ENCODE measurements at places on chromosomes 1 and 21.
A peak's percentile ranks its signal among the peaks of the same experiment; 100 is the strongest.

DNA sequence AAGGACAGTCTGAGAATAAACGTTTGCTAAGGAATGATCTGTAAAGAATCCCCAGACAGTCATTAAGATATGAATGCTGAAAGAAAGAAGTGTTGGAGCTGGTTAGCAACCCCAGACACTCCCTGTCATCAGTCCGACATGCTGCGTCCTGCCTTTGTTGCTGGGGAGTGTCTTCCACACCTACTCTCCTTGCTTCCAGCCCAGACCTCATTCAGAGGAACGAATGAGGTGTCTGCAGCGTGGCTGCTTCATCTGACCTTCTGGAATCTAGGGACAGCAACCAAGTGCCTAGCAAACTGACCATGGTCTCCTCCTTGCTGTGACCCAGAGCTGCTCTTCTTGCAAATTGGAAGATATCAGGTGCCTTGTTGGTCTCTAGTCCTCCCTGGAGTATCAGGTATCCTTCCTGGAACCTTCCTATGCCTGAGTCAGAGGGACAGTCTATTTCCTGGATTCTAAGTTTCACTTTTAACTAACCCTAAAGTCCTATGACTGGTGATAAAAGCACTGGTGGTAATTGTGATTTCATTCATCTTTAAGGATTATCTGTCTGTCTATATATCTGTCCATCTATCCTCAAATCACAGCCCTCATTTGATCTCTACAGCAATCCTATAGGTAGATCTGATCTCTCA lies 45.3 kb downstream of the NFASC start:
- no peak for DNase-seq

DNA sequence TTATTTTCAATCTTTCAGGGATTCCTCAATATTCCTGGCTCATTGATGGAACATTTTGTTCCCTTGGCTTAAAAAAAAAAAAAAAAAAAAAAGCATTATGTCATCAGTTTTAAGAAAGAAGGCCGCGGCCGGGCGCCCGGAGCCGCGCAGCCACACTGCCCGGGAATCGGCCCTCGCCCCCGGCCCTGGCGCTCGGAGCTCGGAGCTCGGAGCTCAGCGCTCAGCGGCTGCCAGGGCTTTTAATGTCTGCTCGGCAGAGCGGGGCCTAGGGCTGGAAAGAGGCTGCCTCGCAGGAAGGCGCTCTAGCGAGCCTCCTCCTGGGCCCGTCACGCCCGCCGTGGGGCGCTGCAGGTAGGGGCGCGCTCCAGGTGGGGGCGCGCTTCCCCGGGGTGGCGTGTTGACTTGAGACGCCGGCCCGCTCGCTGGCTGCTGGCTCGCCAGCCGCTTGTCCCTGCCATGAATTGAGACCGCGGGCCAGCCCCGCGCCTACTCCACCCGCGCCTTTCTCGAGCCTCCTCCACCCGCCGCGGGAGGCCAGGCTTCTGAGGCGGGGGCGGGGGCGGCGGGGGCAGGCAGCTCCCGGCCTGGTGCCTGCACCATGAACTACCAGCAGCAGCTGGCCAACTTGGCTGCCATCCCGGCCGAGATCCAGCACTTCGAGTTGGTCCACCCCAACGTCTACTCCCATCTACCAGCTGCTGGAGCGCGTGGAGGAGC lies 5.4 kb upstream of the TDRD5 start:
- peak; percentile 13 for DNase-seq

DNA sequence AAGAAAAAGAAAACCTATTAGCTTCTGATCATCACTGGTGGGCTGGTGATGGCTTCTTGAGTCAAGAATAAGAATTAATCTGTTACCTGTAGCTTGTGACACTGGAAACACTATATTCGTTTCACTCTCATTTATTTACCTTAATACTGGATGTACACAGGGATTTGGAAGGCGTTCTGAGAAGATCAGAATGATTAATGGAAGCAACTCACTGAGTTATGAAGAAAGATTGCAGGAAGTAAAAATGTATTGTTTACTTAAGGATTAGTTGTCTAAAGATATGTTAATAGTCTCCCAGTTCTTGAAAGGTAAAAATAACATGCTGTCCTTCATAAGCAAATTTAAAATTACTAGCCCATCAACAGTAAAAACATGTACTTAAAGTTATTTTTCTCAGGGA lies 644.9 kb upstream of the NCAM2 start:
- DNase-seq: no peak

DNA sequence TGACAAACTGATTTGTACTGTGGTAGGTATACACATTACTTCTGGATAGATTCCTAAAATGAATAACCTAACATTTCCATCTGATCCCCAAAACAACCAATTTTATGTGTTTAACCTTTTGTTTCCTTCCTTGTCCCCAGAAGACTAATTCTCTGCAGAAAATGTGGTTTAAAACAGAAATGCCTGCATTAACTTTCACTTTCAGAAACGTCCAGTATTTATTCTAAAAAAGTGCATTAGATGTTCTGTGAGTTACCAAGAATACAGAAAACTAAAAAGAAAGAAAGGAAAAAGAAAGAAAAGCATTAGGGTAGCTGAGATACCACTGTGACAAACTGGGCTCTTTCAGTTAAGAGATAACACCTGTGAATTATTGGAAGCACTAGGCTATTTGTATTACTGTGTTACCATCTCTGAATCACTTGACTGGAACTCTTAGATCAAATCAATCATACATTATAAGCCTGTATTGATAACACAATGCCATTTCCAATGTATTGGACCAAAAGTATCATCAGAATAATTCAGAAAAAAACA lies 177.7 kb downstream of the NCAM2 start:
- no peak for DNase-seq

DNA sequence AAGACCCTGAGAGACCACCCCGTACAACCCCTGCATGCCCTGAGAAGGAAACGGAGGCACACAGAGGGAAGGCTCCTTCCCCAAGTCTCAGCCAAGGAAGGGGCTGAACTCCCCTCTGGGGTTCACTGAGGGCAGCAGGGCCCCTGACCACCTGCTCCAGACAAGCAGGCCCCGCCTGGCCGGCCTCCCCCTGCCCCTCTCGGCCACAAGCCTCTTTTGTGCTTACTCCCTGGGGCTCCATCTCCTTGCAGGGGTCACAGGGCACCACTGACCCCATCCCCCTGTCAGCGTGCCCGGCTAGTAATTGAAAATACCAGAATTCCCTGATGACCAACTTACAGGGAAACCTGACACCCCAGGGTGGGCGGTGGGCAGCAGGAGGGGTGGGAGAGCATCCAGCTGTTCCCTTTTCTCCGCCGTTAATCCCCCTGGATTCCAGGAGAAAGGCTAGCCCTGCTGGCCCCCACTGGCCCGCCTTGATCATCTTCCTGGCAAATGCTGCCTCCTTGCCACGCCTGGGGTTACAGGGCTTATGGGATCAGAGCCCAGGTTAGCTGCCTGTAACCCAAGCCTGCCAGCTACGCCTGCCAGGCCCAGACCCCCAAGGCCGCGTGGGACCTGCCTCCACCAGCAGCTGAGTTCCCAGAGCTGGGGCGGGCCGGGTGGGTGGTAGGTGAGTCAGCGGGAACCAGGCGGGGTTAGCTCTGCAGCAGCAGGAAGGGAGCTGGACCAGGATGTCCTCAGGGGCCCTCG lies 96.1 kb downstream of the LACTBL1 start:
- DNase-seq: peak; percentile 76

DNA sequence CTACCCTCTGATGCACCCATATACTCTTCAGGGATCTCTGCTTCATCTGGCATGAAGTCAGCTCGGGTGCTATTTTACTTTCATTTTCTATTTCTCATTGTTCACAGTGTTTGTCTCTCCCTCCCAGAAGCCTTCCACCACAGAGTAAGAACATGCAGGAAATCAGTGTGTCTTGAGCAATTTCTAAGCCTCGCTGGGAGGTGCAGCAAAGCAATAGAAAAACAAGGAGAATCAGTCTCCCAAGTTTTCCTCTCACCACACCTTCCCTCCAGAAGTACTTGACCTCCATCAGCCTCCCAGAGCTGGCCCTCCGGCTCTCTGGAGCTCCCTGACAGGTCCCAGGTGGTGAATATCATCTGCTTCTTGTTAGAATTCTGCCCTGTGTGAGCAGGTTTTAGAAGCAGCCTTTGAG lies 594.7 kb upstream of the CAMK1G start:
- peak; percentile 80 for DNase-seq

GRCh38 chr1:170620164-170620563 lies 43.8 kb upstream of the PRRX1 start:
- DNase-seq: no peak

- DNase-seq: peak; percentile 99
These were observed 26.8 kb downstream of the UMODL1 start for GRCh38 chr21:42097860-42098454.

- no peak for DNase-seq
These were observed 40.4 kb downstream of the UBR4 start for GRCh38 chr1:19169642-19170041.

DNA sequence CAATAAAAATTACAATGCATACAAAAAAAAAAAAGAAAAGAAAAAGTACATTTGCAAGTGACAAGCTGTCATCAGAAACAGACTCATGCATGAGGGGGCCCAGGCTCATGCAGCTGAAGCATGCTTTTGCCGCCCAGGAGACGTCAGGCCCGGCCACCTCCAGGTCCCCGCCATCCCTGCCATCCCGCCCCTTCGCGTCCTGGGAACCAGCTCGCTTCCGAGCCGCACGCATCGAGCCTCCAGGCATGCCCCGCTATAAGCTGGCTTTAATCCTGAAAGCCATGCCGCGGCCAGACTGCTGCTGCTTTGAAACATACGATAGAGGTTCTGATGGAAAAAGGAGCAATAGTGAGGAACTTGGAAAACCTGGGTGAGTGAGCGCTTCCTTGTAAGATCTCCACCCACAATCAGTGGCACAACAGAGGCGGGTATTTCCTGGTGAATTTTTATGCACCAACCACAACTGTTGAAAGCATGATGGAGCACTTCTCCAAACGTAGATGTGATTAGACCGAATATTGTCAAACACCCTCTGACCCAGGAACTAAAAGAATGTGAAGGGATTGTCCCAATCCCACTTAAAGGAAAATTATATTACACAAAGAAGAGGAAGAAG lies 113.7 kb downstream of the FAF1 start:
- no peak for DNase-seq

DNA sequence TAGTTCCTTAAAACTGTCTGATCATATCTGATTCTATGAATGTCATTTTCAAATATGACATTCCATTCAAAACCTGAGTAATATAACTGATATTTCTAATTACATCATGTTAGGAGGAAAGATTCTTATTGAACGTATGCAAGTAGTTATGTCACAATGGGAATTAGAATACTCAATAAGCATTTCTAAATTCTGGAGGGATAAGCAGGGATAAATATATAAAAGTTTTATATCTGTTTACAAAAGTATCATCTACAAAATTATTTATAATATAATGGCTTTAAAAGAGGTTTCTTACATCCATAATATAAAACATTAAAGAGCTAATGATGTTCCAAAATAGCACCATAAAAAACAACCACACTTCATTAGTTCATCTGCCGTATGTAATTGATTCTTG lies at the start of gene OR14A2:
Gene OR14A2, minus strand, starts transcription at position 101 of the 400 bp plus-strand sequence.
- DNase-seq: no peak

DNA sequence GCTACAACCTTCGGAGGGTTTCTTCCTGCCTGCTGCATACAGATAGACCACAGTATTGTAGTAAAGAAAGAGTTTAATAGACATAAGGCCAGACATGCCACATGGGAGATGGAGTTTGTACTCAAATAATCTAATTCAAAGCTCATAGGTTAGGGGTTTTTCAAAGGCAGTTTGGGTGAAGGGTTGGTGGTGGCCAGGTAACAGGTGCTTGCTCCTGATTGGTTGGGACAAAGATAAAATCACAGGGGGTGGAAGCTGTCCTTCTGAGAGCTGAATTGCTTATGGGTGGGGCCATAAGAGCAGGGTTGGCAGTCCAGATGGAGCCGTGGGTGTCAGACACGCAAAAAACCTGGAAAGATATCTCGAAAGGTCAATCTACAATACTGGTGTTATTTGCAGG lies 92.3 kb upstream of the ETV3 start:
- DNase-seq: no peak

DNA sequence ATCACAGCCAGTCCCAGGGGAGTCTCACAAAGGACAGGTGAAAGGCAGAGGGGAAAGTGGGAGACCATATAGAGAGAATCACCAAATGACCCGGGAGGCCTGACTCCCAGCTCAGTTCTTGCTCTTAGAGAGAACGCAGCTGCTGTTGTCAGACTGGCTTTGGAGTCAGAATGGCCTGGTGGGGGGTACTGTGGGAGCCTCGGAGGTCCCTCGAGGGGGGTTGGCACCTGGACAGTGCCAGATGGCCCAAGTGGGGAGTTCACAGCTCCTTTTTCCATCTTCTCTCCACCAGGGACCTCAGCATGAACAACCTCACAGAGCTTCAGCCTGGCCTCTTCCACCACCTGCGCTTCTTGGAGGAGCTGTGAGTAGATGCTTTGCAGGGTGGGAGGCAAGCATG lies 31.5 kb downstream of the LGR6 start:
- no peak for DNase-seq

GRCh38 chr1:82517586-82517985 lies 716.9 kb downstream of the ADGRL2 start:
- no peak for DNase-seq

GRCh38 chr1:145837656-145838055 lies 7.8 kb upstream of the NUDT17 start:
- no peak for DNase-seq

DNA sequence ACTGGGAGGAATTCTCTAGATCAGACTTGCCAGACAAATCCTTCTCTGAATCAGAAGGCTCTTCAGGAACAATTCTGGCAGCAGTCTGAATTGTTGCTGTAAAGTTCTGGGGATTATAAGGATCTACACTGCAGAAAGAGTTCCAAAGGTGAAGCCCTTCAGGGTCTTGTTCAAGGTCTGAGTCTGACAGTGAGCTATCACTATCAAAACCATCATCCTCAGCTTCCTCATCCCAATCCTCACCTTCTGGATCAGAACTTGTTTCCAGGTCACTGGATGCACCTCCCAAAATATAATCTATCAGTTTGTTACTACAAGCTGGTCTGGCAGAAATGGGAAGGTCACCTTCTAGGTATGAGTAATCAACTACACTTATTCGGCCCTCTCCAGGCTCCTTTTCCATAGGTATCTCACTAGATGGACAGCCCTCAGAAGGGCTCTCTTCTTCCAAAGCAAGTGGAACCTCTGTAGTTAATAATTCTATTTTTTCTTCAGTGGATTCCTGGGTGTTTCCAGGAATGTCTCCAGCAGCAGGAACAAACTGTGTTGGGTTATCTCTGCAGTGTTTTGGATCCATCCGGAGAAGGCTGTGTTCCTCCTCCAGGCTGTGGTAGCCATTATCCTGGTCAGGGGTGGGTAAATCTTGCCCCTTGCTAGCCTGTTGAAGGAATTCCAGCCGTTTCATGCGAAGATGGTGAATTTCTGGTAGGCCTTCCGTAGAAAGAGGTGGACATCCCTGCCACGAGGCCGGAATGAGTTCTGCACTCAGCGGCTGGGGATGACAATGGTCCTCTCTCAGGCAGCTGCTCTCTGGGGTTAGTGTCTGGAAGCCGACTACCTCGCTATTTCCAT lies 1.6 kb downstream of the PPP1R15B start:
- no peak for DNase-seq

GRCh38 chr1:167517535-167518330 lies 596 bp downstream of the CD247 start:
- DNase-seq: no peak

- DNase-seq: no peak
These were observed 11.3 kb downstream of the UBE2G2 start for GRCh38 chr21:44790368-44790767.

Measured in lung microvascular endothelial cell (primary cell).